Suprapubic skin (tissue), 4 donors: ENCODE measurements at places on chromosomes 5 and 9. TPM values are rescaled to one million over a fixed set of nuclear protein-coding genes. Genes with fewer than 3 reads are reported as not detected.

ADAMTS13 gene
- 1.2 TPM for total RNA-seq

RAB24 gene
- total RNA-seq: 38.9 TPM

TMEM203 gene
- total RNA-seq: 25.0 TPM

PCDHB10 gene
- 1.2 TPM for total RNA-seq

TOR1B gene
- total RNA-seq: 24.5 TPM

DMRT2 gene
- total RNA-seq: 0.72 TPM

PCDHGA6 gene
- total RNA-seq: 3.3 TPM

OTULINL gene
- total RNA-seq: 2.1 TPM

CDH9 gene
- not detected for total RNA-seq

IGFBPL1 gene
- total RNA-seq: not detected

COL23A1 gene
- total RNA-seq: 4.4 TPM

FBP2 gene
- total RNA-seq: not detected

PCDHGB2 gene
- total RNA-seq: 2.6 TPM

GTF2H2 gene
- 13.9 TPM for total RNA-seq
